ENCODE measurements at places on chromosomes 16 and 17.

GRCh38 chr17:40298726-40299125 lies 10.3 kb upstream of the RARA start:
- DNase-seq = no peak

DNA sequence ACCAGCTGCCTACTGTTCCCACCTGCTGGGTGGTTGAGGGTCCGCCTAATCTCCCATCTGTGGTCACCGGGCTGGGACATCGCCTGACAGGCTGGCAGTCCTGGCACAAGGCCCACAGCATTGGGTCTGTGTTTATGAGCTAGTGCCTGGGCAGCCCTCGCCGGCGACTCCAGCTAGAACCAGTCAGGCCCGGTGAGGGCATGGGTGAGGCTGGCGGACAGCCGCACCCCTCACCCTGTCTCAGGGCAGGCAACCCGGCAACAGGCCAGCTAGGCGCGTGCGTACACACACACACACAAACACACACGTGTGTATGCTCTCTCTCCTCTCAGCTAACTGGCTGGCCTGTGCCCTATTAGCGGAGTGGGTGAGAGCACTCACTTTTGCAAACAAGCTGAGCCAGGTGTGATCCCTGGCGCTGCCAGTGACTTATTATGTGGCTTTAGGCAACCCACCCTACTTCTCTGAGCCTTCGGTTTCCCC lies 10.4 kb downstream of the HSD11B2 start:
- no peak for DNase-seq

DNA sequence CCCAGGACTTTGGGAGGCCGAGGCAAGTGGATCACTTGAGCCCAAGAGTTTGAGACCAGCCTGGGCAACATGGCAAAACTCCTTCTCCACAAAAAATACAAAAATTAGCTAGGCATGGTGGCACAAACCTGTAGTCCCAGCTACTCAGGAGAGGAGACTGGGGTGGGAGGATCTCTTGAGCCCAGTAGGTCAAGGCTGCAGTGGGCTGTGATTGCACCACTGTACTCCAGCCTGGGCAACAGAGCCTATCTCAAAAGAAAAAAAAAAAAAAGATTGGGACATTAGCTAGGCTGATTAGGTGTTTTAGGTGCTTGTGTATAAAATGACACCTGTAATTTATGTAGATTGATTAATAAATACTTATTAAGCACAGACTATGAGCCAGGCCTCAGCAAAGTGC lies 10.1 kb downstream of the GFOD2 start:
- DNase-seq = no peak

- no peak for DNase-seq
Measured at GRCh38 chr17:74738051-74738996, 1.3 kb downstream of the RAB37 start.

- no peak for DNase-seq
Measured at GRCh38 chr17:82957961-82958561, 118.2 kb upstream of the ZNF750 start.
